GM12864 (cell line): ENCODE measurements at places on chromosomes 6 and 20.

- no peak for DNase-seq
Observed at GRCh38 chr6:11356404-11357155, 124.1 kb upstream of the NEDD9 start.

DNA sequence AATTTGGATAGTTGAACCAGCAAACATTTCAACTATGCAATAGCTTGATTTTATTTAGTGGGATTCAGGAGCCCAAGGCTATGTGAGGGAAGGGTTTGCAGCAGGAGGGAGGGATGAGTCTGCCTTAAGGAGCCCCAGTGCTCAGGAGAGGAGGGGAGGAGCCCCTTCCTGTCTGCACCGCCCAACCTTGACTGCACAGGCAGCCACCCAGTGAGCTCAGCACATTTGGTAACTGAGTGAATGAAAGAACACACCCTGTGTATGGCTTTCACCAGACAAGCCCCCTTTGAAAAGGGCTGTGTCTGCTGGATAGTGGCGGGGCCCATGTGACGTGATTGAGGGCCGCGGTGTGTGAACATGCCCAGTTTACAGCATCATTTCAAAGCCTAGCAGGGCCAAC, 17.0 kb downstream of the DACT2 start:
- no peak for DNase-seq

DNA sequence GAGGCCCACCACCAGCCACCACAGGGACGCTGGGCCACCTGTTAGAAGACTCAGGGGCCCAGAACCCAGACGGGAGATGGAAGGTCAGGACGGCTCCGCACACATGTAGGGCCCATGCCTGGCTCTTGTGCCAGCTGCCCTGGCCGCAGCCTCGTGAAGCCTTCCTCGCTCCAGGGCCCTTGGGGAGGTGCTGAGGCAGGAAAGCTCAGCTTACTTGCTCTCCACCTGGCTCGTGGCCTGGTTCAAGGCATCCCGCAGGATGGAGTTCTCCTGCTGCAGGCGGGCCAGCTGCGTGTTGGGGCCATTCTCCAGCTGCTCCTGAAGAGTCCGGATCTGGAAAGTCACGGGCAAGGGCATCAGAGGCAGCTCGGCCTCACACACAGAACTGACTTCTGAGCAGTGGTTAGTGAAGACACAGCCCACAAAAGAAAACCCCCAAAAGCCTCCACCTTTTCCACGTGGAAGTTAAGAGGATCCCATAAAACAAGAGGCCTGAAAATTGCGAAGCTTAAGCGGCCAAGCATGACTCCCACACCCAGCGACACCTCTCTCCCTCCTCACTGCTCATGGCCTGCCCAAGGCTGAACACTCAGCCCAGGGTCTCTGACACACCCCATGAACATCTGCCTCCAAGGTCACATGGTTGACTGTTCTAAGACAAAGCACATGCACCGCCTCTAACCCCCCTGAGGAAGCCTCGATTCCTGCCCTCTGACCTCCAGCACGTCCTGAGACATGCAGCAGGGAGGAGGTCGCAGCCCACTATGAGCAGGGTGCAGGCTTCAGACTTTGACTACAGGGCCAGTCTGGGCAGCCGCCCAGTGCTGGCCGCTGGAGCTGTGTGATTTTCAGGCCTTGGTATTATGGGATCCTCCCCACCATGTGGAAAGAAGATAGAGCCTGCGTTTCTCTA, 46.5 kb downstream of the RRBP1 start:
- no peak for DNase-seq

GRCh38 chr20:10637563-10637962, 36.2 kb downstream of the JAG1 start:
- DNase-seq: no peak

DNA sequence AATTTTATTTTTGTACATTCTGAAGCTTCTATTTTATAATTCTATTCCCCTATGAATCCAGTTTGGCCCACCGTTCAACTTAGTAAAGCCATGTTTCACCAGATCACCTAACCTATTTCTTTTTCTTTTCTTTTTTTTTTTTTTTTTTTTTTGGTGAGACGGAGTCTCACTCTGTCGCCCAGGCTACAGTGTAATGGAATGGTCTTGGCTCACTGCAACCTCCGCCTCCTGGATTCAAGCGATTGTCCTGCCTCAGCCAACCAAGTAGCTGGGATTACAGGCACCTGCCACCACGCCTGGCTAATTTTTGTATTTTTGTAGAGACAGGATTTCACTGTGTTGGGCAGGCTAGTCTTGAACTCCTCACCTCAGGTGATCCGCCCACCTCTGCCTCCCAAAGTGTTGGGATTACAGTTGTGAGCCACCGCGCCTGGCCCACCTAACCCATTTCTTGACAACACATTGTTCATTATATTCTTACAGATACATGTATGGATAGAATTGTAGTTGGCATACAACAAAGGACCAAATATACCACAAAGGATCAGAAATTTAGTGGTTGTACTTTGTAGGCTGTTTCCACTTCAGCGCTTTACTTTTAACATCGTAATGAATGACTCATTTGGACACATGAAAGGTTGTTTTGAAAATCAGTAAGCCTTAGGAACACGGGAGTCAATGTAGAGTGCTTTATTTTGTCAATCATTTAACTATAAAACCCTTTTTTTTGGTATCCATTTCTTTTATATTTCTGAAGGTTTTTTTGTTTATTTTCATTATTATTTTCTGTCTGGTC, 63.2 kb downstream of the GJA1 start:
- DNase-seq: no peak

DNA sequence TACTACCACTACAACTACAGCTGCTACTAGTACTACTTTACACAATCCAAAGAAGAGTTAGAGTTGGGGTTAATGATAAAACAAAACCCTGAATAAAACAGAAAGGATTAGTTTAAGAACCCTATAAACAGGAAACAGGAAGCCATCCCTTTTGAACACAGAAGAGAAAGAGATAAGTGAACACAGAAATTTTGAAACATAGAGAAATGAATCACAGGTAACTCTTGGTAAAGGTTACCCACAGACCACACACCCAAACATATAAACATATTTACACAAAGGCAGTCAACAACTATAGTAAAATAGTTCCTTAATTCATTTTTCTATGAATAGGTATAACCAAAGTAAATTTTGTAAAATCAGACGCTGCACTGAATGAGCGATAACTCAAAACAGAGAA, 98.1 kb downstream of the RNGTT start:
- no peak for DNase-seq

DNA sequence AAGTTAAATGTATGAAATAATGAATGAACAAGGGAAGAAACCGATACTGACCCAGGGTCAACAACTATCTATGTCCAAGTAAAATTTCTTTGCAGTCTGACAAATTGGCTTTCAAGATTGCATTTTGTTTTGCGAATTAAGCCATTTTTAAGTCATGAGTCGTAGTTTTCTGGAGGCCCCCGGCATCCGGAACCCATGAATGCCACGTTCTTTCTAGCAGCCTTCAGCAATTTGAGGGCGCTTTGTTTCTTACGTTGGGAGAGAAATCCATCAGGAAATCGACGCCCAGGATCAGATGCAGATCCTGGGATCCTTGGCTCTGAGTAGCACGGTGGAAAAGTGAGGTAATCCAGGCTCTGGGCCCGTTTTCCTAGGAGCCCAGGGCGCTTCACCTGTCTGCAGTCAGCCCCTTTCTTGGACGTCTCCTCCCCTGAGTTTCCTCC, 309 bp upstream of the ABRACL start:
- no peak for DNase-seq

GRCh38 chr20:3103369-3104032, 19.0 kb upstream of the AVP start:
- DNase-seq: no peak

DNA sequence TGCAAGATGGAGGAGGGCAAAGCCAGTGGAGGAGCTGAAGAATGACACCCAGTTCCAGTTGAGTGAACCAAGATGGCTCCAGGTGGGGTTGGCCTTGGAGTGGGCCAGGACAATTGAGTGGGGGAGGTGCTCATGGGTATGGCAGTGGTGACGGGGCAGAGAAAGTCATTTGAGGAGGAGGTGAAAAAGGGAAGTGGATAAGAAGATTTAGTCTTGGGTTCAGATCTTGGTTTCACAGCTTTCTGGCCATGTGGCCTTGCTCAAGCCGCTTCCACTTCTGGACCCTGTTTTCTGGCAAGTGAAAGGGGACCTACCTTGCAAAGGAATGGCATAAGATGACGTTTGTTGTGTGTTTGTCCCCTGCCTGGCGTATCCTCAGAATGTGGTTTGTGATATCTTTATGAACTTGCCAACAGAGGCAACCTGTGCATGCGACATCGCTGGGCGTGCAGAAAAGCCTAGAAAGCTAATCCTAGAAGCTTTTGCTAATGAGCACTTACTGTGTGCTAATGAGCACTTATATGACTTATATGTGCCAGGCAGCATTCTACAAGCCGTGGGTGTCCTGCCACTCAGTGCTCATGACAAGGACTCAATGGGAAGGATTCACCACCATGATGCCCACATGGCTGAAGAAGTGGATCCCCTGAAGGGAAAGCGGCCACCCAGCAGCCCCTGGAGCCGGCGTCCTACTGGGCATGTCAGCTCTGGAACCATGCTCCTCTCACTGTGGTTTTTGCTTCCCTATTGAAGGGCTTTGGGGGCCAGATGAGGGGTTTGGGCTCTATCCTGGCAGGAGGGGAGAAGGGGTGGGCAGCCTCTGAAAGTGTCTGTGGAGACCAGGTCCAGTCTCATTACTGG, 23.6 kb upstream of the STX16 start:
- no peak for DNase-seq

DNA sequence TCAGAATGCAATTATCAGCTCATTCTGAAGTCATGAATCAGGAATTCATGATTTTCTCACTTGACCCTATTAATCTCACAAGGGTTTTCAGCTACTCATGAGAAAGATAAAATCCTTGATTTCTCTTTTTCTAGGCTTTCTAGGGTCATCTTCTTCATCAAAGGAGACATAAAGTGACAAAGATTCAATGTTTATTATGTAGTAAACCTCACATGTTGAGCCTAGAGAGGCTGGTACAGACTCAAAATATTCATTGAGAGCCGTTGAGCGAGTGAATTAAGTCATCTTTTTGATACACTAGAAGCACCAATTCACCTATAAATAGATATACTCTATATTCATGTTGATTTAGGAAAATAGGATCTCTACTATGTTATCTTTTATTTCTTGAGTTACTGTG, 104.8 kb upstream of the TRAF3IP2 start:
- DNase-seq: no peak

DNA sequence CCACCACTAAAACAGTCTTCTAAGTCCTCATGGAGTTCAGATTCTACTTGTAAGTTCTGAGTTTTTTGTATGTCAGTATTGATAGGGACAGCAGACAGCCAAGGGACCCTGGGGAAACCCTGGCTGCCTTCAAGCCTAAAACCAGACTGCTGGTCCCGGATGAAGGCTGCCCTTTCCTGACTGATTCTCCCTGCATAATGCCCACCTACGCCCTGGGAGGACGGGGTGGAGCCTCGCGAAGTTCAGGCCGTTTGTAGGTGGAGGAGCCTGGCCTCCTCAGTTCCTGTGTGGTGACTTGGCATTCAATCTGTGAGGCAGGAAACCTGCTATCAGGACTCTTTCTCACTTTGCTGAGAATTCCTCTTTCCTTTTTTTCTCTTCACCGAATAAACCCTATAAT, 120.3 kb upstream of the LGSN start:
- DNase-seq: no peak

DNA sequence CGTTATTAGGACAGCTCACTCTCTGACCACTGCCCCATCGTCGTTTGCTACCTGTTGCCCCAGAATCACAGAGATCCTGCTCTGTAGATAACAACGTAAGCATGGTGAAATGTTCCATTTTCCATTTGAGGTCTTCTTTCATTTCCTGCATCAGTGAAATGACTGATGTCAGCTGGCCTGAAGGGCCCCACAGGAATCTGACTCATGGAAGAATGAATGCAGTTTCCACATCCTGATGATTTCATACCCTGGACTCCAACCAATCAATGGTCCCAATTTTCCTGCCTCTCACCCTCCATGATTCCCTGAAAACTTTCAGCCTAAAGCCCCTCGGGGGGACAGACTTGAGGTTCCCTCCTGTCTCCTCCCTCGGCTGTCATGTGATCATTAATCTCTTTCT, 394.4 kb upstream of the CDH4 start:
- no peak for DNase-seq

DNA sequence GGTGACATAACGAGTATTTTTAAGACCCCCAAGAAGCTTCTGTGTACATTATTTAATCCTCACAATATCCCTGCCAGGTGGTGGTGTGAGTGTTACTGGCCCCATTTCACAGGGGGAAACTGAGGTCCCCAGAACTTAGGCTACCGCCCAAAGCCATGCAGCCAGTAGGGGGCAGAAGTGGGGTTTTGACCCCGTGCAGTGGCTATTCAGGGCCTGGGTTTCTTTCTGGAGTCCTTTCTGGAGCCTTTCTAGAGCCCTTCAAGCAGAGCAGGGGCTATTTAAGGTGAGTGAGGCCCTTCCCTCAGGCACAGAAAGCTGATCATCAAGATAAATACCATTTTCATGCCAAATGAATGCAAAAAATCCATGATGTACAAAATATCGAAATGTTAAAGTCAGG, 59.0 kb downstream of the CTCFL start:
- DNase-seq: no peak

DNA sequence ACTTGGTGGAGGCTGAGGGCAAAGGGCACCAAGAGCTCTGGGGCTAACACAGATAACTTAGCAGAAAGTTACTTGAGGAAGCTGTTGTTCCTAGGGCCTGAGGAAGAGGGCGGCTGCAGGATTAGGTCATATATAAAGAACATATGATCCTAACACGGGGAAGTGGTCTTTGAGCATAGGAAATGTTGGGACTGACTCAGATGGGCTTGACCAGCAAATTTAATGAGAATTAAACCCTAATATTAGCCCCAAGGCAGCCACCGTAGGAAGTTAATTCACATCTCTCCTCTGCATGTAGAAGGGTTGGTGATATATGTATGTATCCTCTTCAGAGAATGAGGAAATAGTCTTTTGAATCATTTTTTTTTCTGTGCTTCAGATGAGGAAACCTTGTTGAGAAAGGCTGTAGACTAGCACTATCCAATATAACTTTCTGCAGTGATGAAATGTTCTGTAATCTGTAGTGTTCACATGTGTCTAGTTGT, 9.2 kb upstream of the ZBTB9 start:
- no peak for DNase-seq

DNA sequence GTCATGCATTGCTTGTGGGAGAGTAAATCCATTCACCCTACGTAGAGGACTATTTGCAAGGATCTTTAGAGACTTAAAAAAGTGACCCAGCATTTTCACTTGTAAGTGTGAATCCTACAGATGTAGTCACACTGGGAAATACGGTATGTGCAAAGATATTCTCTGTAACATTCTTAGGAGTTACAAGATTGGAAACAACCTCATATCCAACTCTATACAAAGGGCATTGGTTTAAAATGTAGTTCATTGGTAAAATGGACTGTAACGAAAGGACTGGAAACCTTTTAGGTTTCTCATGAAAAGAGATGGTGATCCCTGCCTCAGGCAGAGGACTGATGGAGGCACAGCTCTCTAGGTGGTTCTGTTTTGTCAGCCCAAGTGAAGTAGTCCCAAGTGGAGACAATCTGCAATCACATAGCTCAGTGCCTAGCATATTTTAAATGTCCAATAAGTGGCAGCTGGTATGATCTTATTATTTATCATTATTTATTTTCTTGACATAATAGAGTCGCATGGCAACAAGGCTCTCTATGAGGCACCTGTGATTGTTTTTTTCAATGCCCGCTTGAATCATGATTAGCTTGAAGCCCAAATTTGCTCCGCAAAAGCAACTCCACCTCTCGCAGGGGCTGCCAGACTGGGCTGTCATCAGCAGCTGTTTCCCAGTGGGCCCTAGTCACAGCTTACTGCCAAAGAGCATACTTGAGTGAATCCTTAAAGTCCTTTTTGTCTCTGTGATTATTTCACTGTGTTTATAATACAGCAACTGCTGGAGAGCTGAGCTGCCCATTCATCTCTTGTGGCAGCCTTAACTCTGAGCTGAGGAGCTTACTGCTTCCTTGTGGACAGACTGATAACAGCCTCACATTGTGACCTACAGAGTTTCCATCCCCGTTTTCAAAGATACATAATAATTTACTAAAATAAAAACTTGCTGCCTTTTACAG, 19.8 kb upstream of the ENPP1 start:
- DNase-seq: no peak
